Heart left ventricle (tissue), 16 donors: ENCODE measurements at places on chromosomes 4 and X. TPM values are rescaled to one million over a fixed set of nuclear protein-coding genes. Genes with fewer than 3 reads are reported as not detected.

PTTG2 gene
- 1.0 TPM for total RNA-seq

NLGN4X gene
- total RNA-seq = 1.1 TPM

PLA2G12A gene
- 68.5 TPM for total RNA-seq

SOX3 gene
- not detected for total RNA-seq
